ENCODE measurements at places on chromosomes 1 and 21.
A peak's percentile ranks its signal among the peaks of the same experiment; 100 is the strongest.

GRCh38 chr21:43975469-43976098, 36.5 kb upstream of the TRAPPC10 start:
- 0 out of 2 replicates have a peak, but pooled peaks cover 1% of the 10 kb centered on the region for H3K36me3 ChIP-seq
- H3K27ac ChIP-seq, result no peak overlapping the region
- no peak overlapping the region for H3K4me3 ChIP-seq
- DNase-seq, result peak; percentile 88
- H3K4me1 ChIP-seq, result no peaks in the 10 kb centered on the region

- no peak overlapping the region for H3K4me3 ChIP-seq
- H3K27me3 ChIP-seq, result no peaks in the 10 kb centered on the region
- H3K4me1 ChIP-seq, result no peaks in the 10 kb centered on the region
- H3K27ac ChIP-seq, result no peak overlapping the region
These were observed 53.3 kb upstream of the ZC3H11B start for GRCh38 chr1:219666242-219666641.

DNA sequence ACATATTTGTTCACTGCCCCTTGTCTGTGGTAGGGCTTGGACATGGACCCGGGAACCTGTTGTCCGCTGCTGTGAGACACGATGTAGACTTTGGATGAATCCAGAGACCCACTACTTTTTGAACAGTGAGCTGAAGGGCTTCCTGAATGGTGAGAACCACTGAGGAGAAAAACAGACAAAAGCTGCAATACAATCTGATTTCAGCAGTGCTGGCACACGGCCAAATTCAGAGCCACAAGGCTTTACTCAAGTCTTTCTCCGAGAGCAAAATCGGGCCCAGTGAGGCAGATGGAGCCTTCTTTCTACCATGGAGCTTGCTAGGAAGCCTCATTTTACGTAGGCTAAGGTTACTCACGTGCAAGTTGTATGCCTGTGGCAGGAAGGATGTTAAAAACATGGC, 197.6 kb downstream of the SIPA1L2 start:
- no peaks in the 10 kb centered on the region for H3K4me1 ChIP-seq
- H3K27me3 ChIP-seq, result no peaks in the 10 kb centered on the region
- no peak overlapping the region for H3K4me3 ChIP-seq
- H3K27ac ChIP-seq, result no peak overlapping the region
- DNase-seq, result no peak

DNA sequence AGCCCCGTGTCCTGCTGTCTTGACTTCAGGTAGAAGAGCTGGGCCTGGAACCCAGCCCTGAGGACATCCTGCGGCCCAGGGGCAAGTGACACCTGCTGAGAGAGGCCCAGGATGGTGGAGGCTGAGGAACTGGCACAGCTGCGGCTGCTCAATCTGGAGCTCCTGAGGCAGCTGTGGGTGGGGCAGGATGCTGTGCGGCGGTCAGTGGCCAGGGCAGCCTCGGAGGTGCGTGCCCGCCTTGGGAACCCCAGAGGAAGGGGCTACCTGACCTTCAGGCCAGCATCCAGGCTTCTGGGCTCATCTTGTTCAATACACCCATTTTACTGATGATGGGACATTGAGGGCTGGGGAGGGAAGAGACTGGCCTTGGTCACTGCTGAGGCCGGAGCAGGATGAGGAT, 2.3 kb downstream of the MIIP start:
- no peaks in the 10 kb centered on the region for H3K27me3 ChIP-seq
- no peaks in the 10 kb centered on the region for H3K4me1 ChIP-seq
- peaks cover 4% of the 10 kb centered on the region for H3K36me3 ChIP-seq
- DNase-seq, result no peak
- H3K4me3 ChIP-seq, result no peak overlapping the region
- H3K27ac ChIP-seq, result no peak overlapping the region

- DNase-seq, result no peak
- H3K4me1 ChIP-seq, result no peaks in the 10 kb centered on the region
- H3K36me3 ChIP-seq, result no peaks in the 10 kb centered on the region
- no peaks in the 10 kb centered on the region for H3K27me3 ChIP-seq
- no peak overlapping the region for H3K27ac ChIP-seq
These were observed 38.3 kb downstream of the TCP10L start for GRCh38 chr21:32547018-32547417.

GRCh38 chr1:89911191-89911991, 83.5 kb upstream of the ZNF326 start:
- H3K27me3 ChIP-seq, result no peaks in the 10 kb centered on the region
- no peaks in the 10 kb centered on the region for H3K36me3 ChIP-seq
- peaks cover 51% of the 10 kb centered on the region for H3K4me1 ChIP-seq
- H3K4me3 ChIP-seq, result no peak overlapping the region

GRCh38 chr1:97632075-97632474, 288.8 kb downstream of the DPYD start:
- no peaks in the 10 kb centered on the region for H3K36me3 ChIP-seq
- no peak for DNase-seq
- H3K4me3 ChIP-seq, result no peak overlapping the region
- H3K4me1 ChIP-seq, result peaks cover 9% of the 10 kb centered on the region

- no peak for DNase-seq
- no peaks in the 10 kb centered on the region for H3K4me1 ChIP-seq
- no peak overlapping the region for H3K27ac ChIP-seq
- no peaks in the 10 kb centered on the region for H3K36me3 ChIP-seq
- no peak overlapping the region for H3K4me3 ChIP-seq
These were observed 87.9 kb upstream of the LMO4 start for GRCh38 chr1:87240661-87241285.

- H3K27ac ChIP-seq, result peak within 1 kb of the TSS; percentile 59
- H3K4me1 ChIP-seq, result peaks cover 24% of the 10 kb centered on the region
- no peak within 1 kb of the TSS for H3K4me3 ChIP-seq
- no peaks in the 10 kb centered on the region for H3K36me3 ChIP-seq
These were observed at the start of gene S100A5 for GRCh38 chr1:153540394-153541361. Gene S100A5 (minus strand): TSS chr1:153540934. CDS start chr1:153540191, 743 bp downstream.

DNA sequence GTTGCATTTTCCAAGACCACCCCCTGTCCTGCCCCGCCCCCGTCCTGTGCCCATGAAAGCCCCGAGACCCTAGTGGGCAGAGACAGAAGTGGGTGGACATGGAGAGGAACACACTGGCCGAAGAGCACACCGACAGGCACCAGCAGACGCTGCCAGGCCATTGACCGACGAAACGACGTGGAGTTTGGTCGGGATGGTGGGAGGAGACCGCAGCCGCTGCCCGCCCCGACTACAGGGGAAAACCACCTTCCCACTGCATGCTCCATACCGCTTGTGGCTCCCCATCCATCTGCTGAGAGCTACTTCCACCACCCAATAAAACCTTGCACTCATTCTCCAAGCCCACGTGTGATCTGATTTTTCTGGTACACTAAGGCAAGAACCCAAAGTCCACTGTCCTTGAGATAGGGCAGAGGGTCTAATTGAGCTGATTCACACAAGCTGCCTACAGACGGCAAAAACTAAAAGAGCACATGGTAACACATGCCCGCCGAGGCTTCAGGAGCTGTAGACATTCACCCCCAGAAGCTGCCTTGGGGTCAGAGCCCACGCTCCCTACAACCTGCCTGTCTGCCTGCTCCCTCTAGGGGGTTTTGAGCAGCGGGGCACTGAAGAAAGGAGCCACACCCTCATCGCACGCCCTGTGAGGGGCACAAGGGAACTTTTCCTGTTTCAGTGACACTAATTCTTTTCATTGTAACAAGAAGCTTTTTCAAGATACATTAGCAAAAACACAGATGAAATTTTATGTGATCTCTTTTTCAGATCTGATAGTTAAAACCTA, 81.2 kb upstream of the RAB3GAP2 start:
- no peak overlapping the region for H3K4me3 ChIP-seq
- H3K27ac ChIP-seq, result no peak overlapping the region
- no peak for DNase-seq
- H3K27me3 ChIP-seq, result no peaks in the 10 kb centered on the region

DNA sequence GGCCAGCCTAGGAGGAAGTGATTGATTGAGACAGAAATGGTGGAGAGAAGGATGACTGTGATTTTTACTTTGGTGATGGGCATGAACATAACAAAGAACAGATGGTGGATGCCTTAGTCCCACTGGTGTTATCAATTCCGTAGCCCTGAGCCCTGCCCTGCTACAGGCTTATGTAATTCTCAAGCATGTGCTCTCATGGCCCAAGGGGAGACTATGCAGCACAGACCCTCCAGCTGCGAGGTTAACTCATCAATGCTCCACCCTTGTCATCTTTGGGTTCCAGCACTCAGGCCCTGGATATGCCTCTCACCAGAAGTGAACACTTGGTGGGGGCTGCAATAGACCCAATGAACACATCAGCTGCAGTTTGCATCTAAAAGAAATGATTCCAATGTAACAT, 62.7 kb upstream of the LRRC8D start:
- no peaks in the 10 kb centered on the region for H3K27me3 ChIP-seq
- no peak for DNase-seq
- H3K4me1 ChIP-seq, result no peaks in the 10 kb centered on the region
- no peak overlapping the region for H3K4me3 ChIP-seq
- H3K36me3 ChIP-seq, result no peaks in the 10 kb centered on the region

GRCh38 chr1:68216089-68216772, 16.1 kb downstream of the WLS start:
- no peak overlapping the region for H3K27ac ChIP-seq
- no peaks in the 10 kb centered on the region for H3K27me3 ChIP-seq
- peaks cover 34% of the 10 kb centered on the region for H3K4me1 ChIP-seq
- no peaks in the 10 kb centered on the region for H3K36me3 ChIP-seq
- no peak for DNase-seq

- DNase-seq, result peak; percentile 75
- H3K4me1 ChIP-seq, result peaks cover 50% of the 10 kb centered on the region
- peak overlapping the region; percentile 74 for H3K27ac ChIP-seq
- peak overlapping the region; percentile 80 for H3K4me3 ChIP-seq
- no peaks in the 10 kb centered on the region for H3K27me3 ChIP-seq
These were observed 106.0 kb downstream of the SLC45A1 start for GRCh38 chr1:8423692-8424538.

DNA sequence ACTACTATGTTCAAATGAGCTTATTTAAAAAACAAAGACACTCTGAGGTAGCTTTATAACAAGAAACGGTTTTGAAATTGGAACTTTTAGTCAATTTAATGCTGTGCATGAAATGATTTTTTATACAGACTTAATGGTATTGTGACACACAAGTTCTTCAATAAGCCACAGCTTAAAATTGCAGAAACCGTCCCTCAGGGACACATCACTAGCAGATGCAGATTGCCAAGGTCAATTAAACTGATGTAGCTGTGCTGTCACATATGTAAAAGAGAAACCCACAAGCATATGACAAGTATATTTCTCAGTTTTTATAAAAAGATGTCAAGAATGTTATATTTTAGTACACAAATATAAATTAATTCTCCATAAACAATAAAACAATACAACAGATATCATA, 366.9 kb downstream of the DPYD start:
- no peaks in the 10 kb centered on the region for H3K36me3 ChIP-seq
- H3K4me1 ChIP-seq, result no peaks in the 10 kb centered on the region
- no peaks in the 10 kb centered on the region for H3K27me3 ChIP-seq

DNA sequence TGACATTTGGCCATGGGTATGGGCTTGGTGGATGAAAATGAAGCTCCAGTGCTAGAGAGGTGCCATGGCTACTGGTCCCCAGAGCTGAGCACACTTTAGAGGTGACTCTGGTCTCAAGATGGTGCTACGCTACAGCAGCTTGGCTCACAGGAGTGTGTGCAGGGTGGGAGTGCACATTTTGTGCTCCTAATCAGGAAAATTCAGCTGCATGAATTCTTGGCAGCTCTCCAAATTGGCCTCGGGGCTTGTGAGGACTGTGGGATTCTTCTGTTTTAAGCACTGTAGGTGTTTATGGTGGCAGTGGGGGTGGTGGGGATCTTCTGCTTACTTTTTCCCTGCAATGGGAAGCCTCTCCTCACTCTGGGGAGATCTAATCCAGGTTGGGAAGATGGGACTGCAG, 17.3 kb upstream of the TIPRL start:
- H3K36me3 ChIP-seq, result no peaks in the 10 kb centered on the region
- DNase-seq, result no peak
- no peaks in the 10 kb centered on the region for H3K27me3 ChIP-seq
- no peak overlapping the region for H3K4me3 ChIP-seq

GRCh38 chr1:5692664-5693063, 299.6 kb downstream of the NPHP4 start:
- H3K4me1 ChIP-seq, result peaks cover 9% of the 10 kb centered on the region
- DNase-seq, result no peak
- H3K27me3 ChIP-seq, result no peaks in the 10 kb centered on the region
- H3K27ac ChIP-seq, result no peak overlapping the region
- H3K4me3 ChIP-seq, result no peak overlapping the region

- H3K27me3 ChIP-seq, result no peaks in the 10 kb centered on the region
- H3K4me1 ChIP-seq, result peaks cover 4% of the 10 kb centered on the region
- H3K27ac ChIP-seq, result no peak overlapping the region
These were observed 4.0 kb downstream of the FOXO6 start for GRCh38 chr1:41365320-41365633.

- no peak for DNase-seq
- no peaks in the 10 kb centered on the region for H3K36me3 ChIP-seq
- H3K27ac ChIP-seq, result no peak overlapping the region
- H3K4me1 ChIP-seq, result no peaks in the 10 kb centered on the region
- H3K4me3 ChIP-seq, result no peak overlapping the region
These were observed 54.7 kb upstream of the DSCAM start for GRCh38 chr21:40901691-40902090.

- no peak overlapping the region for H3K27ac ChIP-seq
- H3K36me3 ChIP-seq, result no peaks in the 10 kb centered on the region
- no peaks in the 10 kb centered on the region for H3K4me1 ChIP-seq
- peak; percentile 30 for DNase-seq
These were observed 22.7 kb downstream of the COL6A2 start for GRCh38 chr21:46120301-46121285.

- H3K27me3 ChIP-seq, result no peaks in the 10 kb centered on the region
- H3K36me3 ChIP-seq, result no peaks in the 10 kb centered on the region
- H3K27ac ChIP-seq, result no peak overlapping the region
- H3K4me1 ChIP-seq, result peaks cover 4% of the 10 kb centered on the region
These were observed 1.6 kb downstream of the TENT5C start for GRCh38 chr1:117607471-117607870.

DNA sequence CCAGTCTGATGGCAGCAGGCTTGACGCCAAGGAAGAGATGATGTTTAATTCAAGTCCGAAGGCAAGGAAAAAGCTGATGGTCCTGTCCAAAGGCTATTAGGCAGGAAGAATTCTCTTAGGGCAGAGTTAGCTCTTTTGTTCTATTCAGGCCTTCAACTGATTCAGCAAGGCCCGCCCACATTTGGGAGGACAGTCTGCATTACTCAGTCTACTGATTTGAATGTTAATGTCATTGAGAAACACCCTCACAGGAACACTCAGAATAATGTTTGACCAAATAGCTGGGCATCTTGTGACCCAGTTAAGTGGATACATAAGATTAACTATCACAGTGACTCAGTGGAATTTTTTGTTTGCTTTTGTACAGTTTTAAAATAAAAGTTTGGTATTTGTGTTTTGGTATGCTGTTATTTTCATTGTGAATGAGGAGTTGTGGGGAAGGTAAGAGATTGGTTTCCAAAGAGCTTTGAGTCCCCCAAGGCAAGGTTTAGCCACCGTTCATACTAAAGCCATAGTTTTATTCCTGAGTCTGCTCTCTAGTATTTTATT, 1.7 kb upstream of the ZNF691 start:
- no peak for DNase-seq
- H3K27me3 ChIP-seq, result no peaks in the 10 kb centered on the region
- H3K27ac ChIP-seq, result no peak overlapping the region
- H3K4me3 ChIP-seq, result no peak overlapping the region
